ENCODE measurements at places on chromosomes 2 and 18.

DNA sequence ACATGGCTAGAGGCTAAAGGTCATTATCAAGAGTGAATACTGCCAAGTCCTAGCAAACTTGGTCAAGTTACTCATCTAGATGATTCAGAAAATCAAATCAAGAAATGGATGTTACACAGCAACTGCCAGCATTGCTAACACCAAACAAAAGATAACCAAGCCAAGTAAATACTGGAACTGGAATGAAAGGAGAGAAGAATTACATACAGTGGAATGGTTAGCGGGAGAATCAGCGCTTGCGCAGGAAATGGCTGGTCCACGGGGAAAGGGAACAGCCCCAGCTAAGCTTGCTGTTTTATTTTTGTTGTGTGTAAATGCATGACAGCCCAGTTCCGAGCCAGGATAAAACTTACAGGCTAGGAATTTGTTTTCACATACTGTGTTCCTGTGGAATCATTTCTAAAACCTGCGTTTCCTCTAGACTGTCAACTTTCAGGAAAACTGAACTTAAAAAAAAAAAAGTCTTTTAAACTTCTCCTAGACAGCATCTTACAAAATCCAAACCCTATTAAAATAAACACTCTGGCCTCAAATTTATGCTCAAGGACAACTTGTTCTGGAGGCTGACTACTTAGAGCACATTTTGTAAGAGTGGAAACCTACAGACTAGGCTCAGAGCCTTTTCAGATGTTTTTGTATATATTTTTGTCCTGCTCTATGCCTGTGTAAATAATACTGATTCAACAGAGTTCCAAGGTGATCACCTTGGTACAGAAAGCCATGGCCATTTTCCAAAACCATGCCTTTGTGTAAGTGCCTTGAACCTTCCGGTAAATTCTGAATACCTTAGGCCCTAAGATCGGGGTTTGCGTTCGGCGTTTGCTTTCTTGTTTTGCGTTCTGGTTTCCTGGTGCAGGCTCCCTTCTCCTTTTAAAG, 30.7 kb upstream of the TXNDC2 start:
- no peak for DNase-seq

DNA sequence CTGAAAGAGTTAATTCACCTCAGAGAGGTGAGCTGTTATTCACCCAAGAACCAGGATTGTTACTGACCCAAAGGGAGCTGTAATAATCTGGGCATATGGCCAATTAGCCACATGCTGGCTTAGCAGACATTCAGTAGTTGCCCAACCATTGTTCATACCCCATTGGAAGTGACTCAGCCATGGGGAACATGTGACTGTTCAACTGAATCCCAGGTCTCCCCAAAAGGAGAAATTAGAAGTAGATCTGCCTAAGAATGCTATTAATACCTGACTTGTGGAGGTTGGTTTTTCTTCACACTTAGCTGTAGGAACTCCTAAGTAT, 272.6 kb upstream of the UBE2E3 start:
- DNase-seq = no peak

DNA sequence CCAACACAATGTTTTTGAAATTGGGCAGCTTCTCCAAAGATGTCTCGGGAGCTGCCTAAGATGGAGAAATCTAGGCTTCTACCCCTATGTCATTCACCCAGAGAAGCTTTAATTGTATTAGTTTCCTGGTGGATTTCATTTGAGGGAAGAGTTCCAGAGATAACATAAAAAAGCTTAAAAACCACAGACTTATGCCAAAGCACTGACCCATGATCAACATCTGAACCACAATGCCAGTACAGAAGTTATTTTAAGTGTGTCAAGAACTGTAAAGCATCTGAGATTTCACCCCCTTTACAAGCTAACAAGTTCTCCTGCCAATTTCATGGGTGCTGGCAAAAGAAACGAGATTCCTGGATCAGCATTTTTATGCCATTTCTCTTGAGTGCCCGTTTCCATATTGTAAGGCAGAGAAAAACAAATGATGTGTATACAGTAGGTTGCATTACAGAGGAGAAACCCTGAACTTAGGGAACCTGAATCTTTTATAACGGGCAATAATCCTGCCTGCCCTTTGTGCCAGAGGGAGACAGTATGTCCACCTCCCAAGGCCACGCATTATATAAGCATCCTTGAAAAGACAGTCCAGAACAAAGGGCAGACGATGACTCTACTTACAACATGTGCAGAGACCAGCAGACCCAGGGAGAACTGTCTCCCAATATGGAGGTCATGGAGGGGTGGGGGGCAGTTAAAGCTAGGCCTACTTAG, 44.1 kb downstream of the MREG start:
- DNase-seq = no peak

GRCh38 chr2:167692191-167692590, 555.2 kb downstream of the STK39 start:
- DNase-seq = no peak

Data from activated T-helper 1 cell treated with Interleukin-2 at 50 U/mL for 16 hours (primary cell).